ENCODE measurements at places on chromosomes 1 and 21.
A peak's percentile ranks its signal among the peaks of the same experiment; 100 is the strongest.

DNA sequence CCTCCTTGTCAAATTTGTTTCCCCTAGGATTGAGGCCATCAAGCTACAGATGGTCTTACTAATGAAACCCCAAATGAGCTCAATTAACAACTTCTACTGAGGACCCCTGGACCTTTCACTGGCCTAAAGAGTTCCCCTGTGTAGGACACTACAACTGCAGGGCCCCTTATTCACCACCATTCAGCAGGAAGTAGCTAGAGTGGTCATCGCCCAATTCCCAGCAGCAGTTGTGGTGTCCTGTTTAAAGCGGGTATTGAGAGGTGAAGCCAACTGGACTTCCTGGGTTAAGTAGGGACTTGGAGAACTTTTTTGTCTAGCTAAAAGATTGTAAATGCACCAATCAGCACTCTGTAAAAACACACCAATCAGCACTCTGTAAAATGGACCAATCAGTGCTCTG lies 1466.9 kb downstream of the KCNT2 start:
- DNase-seq, result no peak

GRCh38 chr1:39925721-39926342 lies 24.1 kb upstream of the MYCL start:
- DNase-seq, result peak; percentile 83

- no peak for DNase-seq
Observed at GRCh38 chr1:2275796-2276536, 47.8 kb downstream of the SKI start.

GRCh38 chr21:42777757-42778344 lies 101.5 kb downstream of the WDR4 start:
- DNase-seq, result no peak

GRCh38 chr1:34460193-34460592 lies 283.5 kb downstream of the C1orf94 start:
- peak; percentile 51 for DNase-seq

All from suppressor macrophage treated with lipopolysaccharide for 4 hours (primary cell).